Stimulated activated naive CD4-positive, alpha-beta T cell (primary cell): ENCODE measurements at places on chromosomes 2 and 18.

GRCh38 chr2:29130295-29130694, 15.1 kb downstream of the CLIP4 start:
- no peak for DNase-seq

DNA sequence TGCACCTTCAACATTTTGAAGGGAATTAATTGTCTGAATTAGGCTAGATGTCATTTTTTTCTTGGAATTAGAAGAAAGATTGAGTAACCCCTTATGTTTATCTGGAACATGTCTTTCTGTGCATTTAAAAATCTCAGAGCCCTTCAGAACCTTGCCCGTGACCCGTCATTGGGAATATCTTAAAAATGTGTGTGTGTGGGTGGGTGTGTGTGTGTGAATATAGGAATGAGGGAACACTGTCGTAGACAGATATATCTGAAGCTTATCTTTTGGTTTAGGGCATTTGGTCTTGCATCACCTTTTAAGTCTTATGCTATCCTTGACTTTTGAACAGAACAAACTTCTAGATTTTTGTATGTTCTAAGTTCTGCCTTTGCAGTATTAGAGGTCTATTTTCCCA, 13.5 kb upstream of the IL1RL1 start:
- DNase-seq: no peak

DNA sequence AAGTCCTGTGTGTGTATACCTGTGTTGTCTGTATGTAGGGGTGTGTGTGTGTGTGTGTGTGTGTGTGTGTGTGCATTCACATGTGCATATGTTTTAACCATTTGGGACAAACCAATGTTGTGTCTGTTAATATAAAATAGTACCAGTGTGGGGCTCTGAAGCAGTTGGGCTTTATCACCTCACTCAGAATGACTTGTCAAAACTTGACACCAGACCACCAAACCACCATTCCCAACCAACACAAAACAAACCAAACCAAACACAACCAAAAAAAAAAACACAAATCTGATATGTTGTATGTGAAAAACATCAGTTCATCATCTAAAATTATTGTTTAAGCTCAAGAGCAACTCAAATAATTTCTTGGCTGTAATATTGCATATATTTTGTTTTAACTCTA, 42.1 kb downstream of the CALCRL start:
- no peak for DNase-seq

- DNase-seq: no peak
These were observed 52.6 kb downstream of the LCLAT1 start for GRCh38 chr2:30499681-30500080.

DNA sequence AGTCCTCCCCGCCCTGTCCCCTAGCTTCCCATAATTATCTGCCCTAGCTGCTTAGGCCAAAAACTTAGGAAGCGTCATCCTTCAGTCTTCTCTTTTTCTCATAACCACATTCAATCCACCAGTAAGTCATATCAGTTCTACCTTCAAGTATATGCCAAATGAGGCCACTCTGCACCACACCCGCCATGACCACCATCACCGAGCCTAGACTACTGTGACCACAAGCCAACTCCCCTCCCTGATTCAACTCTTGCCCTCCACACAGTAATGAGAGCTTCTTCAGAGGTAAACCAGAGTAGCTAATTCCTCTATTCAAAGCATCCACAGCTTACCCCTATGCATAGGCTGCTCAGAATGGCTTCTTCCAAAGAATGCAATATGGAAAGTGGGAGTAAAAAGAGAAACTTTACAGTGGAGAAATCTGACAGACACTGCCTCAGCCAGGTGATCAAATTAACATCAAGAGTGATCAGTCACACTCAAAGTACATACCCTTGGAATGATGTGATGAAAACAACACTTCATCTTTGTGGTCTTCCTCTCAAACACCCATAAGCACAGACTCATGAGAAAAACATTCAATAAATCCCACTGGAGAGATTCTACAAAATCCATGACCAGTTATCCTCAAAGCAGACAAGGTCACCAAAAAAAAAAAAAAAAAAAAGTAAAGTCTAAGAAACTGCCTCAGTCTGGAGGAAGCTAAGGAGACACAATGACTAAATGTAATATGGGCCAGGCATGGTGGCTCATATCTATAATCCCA, 17.7 kb downstream of the MBOAT2 start:
- DNase-seq: no peak

- no peak for DNase-seq
These were observed 114.6 kb downstream of the ZEB2 start for GRCh38 chr2:144405321-144405720.

- DNase-seq: no peak
These were observed 2.5 kb upstream of the RAD51AP2 start for GRCh38 chr2:17520761-17521160.

GRCh38 chr18:28357766-28358401, 181.0 kb upstream of the CDH2 start:
- no peak for DNase-seq

DNA sequence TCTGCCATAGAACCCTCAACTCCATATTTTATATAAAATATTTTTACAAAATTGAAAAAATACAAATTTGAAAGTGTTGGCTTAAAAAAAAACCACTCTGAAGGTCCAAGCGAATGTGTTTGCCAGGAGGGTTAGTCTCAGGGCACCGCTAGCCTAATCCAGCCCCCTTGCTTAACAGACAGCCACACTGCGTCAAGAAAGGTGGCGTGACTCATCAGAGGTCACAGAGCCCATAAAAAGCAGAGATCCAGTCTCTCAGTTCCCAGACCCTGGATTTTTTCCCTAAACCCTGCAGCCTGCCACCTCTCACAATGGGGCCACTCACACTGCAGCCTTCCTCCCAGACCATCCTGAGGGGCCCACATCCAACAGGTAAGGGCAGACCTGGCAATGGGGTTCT, 3.9 kb upstream of the TNS1 start:
- no peak for DNase-seq

- no peak for DNase-seq
These were observed 321.4 kb downstream of the IRS1 start for GRCh38 chr2:226478109-226478809.

DNA sequence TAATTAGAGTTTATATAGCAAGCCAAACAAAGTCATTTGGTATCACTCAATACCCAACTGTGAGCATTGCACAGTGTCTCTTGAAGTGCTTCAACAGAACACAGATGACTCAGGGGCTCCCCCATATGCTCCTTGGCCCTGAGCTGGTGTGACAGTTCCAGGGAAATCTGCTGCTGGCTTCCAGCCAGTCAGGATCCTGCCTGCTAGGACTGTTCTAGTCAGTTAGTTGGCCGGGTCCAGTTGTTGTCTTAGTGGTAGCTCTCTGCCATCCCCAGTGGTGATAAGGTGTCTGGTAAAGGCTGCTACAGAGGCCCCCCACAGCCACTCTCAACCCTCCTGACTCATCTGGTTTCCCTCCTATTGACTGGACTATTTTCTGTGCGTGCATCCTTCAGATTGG, 100.3 kb downstream of the IRS1 start:
- DNase-seq: no peak

- DNase-seq: no peak
These were observed 140.6 kb downstream of the GCA start for GRCh38 chr2:162484551-162484950.

DNA sequence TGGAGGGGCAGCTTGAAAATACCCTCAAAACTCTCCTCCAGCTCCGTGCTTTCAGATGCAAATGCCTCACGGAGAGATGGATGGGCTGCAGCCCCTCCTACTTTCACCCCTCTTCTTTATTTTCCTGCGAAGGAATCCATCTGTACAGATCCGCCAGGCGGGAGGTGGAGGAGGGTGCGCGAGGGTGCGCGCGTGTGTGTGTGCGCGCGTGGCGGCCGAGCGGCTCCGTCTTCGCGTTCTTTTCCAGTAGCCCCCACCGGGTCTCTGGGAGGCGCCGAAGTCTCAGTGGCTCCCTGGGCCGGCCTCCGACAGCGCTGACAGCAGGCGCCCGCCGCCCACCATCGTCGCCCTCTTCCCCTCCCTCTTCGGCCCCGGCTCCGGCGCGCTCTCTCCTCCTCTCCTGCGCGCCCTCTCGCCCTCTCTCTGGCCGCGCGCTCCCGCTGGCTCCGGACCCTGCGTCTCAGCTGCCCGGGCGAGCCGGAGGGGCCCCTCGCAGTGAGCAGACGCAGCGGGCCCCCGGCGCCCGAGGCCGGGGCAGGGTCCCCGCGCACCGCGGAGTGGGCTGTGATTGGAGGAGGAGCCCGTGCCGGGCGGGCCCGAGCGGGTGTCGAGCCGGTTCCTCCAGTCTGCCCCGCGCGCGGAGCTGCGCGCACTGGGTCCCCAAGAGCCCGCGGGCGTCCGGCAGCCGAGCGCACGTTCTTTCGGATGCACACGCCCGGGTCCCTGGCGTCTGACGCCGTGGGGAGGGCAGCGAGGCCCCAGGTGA, at the start of gene CDH7:
Gene CDH7 (plus strand): TSS at position 624 of the 766 bp plus-strand sequence. CDS start 11,831 bp downstream, outside the sequence.
- DNase-seq: no peak

GRCh38 chr2:217026161-217026560, 166.3 kb upstream of the TNP1 start:
- DNase-seq: no peak

- no peak for DNase-seq
These were observed 16.7 kb upstream of the TWIST2 start for GRCh38 chr2:238831177-238831576.

GRCh38 chr2:12717191-12718014, 667 bp downstream of the TRIB2 start:
- peak; percentile 60 for DNase-seq

DNA sequence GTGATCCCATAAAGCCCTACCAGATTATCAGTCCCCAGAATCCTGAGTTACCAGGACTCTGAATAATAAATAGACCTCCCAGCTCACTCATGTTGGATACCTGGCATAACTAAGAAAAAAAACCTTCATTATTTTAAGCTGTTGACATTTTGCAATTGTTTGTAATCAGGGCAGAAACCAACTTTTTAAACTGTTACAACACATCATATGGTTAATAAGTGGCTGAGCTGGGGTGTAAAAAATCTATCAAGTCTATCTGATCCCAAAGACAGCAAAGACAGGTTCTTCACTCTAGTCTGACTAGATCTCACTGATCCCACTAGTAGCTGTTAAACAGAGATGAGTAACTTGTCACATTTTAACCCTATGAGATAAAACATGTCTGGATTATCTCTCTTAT, 370.3 kb downstream of the RIT2 start:
- no peak for DNase-seq

DNA sequence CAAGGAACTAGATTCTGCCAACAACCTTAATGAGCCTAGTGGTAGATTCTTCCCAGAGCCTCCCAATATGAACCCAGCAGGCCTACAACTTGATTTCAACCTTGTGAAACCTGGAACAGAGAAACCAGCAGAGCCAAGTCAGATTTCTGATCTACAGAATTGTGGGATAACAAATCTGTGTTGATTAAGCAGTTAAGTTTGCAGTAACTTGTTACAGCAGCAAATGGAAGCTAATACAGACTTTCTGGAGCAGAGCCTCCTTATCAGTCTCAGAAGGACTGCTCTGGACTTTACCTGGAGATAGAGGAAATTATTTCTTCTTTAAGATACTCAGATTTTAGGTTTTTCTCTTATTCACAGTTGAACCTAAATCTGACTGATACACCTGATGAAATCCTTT, 225.5 kb downstream of the DYM start:
- no peak for DNase-seq

- DNase-seq: peak; percentile 37
These were observed at the start of gene SH3RF3 for GRCh38 chr2:109128616-109129355. SH3RF3 (plus strand) TSS chr2:109129205.

DNA sequence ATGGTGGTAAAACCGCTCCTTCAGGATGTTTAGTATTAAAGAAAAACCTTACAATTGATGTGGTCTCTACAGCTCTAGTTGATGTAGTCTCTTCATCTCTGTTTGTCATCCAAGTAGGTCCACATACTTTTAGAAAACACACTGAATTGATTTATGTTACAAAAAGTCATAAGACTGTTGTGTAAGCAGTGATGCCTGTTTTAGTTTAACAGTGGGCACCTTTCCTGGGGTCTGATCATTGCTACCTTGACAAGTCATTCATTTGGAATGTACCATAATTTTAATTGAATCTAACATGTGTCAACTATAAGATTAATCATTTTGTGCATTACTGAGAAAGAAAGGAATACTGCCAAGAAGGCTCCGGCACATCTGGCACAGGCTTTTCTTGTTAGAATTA, 34.3 kb downstream of the GIGYF2 start:
- DNase-seq: no peak

GRCh38 chr2:209727077-209727476, 44.6 kb upstream of the UNC80 start:
- DNase-seq: no peak

- DNase-seq: no peak
These were observed 52.7 kb downstream of the ST6GAL2 start for GRCh38 chr2:106833256-106833655.

- no peak for DNase-seq
These were observed 135.0 kb downstream of the SP3 start for GRCh38 chr2:173830170-173830569.

- DNase-seq: no peak
These were observed 694 bp downstream of the UNC50 start for GRCh38 chr2:98608962-98609604.

DNA sequence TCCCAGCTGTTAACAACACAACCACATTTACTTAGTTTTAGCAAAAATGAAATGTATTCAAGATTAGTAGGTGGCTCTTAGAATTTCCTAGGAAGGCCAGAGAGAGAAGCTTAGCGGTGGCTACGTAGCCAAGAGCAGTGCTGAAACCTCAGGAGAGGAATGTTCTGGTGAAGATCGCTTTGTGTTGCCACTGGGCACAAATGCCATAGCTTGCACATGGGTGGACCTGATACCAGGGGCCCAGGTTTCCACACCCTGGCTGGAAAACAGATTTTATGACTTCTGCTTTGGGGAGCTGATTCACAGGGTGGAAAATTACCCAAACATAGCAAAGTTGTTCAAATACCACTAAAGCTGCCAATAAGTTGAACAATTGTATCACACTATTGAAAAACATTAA, 43.4 kb downstream of the THUMPD2 start:
- DNase-seq: no peak

DNA sequence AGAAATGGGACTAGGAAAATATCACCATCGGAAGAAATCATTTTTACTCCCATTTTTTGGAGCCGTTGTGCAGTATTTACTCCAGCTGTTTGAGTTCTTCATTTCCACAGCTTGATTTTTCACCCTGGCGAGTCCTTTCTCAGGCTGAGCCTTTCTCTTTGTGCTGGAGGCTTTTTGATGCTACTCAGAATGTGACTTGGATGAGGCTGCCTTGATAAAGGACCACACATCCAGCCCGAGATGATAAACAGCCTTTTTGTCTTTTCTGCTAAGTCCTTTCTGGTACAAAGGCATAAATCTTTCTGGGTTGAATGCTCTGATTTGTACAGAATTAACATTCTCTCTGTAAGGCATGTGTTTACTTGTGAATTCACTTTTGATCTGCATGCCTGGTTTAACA, 17.6 kb upstream of the CTDP1 start:
- no peak for DNase-seq
